A172 (cell line): ENCODE measurements at places on chromosomes 11 and 22.
A peak's percentile ranks its signal among the peaks of the same experiment; 100 is the strongest.

DNA sequence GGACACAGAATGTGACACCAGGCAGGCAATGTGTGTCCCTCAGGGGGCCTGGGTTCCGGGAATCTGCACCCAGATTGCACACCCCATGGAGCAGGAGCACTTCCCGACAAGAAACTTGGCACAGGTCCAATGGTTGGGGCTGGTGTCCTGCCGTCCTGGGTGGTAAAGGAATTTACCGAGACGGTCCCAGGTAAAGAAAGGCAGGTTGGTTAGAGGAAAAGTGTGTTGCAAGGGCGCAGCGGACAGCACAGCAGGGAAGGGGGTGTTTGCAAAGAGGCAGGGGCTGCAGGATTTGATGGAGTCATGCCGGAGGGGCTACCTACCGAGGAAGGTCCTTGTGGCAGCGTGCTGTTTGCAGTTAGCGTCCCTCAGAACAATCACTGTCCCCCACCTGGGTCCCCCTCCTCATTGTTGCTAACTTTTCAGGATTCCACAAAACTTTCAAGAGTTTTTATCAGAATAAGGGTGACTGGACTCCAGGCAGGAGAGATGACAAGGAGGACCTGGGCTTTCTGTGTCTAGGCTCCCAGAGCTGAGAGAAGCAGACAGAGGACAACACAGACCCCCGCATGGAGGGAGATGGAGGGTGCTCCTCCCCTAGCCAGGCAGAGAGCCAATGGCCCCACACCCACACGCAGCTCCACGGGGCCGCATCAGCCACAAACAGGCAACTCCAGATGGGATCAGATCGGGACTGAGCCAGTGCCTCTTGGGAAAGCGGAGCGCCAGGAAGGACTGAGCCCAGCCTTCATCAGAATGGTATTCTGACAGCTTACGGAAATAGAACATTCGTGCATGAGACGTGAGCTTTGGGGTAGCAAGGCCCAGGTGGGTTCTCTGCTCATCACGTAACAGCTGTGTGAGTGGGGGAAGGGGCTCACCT, 1423.9 kb downstream of the BRD1 start:
- DNase-seq, result no peak

DNA sequence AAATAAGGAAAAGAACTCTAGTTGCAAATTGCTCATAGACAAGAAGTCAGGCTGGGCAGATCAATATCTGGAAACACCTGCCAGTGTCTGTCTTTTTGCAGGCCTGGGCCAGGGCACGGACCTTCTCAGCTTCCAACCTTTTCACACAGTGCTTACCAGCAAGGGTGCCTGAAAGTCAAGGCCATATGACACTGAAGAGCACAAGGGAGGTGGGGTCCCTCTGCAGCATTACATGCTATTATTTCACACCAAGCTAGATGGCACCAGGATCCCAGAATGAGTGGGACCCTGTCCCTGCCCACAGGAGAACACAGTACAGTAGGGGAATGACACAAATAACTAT, 5.9 kb upstream of the PEX26 start:
- no peak for DNase-seq

- no peak for DNase-seq
These were observed 1291.0 kb downstream of the LRRC4C start for GRCh38 chr11:40168414-40168813.

GRCh38 chr11:117843666-117844484, 19.3 kb upstream of the FXYD2 start:
- DNase-seq, result peak; percentile 27

- no peak for DNase-seq
These were observed 98.5 kb downstream of the TSPAN18 start for GRCh38 chr11:44825058-44825785.

DNA sequence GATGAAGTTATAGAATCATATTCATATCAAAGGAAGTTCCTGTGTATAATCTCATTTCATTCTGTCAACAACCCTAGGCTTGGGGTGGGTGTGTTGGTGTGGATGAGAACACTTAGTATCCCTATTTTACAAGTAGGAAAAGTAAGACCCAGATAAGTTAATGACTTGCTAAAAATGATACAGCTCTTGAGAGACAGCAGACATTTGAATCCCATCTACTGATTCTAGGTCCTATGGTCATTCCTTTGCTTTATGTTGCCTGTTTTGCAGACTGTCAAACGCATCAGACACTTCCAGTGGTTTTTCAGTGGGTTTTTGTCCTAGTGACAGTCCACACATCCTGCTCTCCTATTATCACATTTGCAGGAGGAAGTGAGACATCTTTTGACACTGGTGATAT, 153.1 kb downstream of the TEAD1 start:
- DNase-seq, result no peak

DNA sequence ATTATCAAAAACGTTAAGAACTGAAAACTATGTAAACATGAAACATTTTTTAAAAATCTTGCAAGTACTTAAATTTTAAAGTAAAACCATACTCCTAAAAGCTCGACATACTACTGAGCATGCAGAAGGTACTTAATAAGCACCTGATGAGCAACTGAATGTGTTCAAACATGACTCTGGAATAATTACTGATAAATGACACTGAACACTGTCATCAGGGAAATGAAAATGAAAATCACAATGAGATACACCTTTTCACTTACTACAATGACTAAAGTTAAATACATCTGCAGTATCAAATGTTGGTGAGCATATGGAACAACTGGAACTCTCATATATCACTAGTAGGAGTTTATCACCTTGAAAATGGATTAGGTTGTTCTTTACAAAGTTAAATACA, 65.2 kb downstream of the PICALM start:
- no peak for DNase-seq

- DNase-seq, result no peak
These were observed 648.6 kb downstream of the TBC1D22A start for GRCh38 chr22:47411006-47411405.

DNA sequence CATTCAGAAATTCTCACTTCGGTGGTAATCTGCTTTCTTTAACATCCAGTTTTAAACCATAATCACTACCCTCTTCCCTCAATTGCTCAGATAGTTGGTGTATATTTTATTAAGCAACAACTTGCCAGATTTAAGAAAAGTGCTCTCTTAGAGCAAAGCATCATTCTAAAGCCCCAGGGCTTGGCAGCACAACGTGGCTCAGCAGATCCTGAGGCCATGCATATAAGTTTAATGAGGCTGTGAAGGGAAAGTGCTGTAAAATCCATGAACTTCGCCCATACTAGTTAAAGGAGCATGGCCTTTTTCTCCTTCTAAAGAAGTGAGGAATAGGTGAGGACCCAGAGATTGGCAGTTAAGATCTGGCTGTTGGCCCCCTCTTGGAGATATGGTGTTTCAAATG, 482.3 kb upstream of the CCDC90B start:
- no peak for DNase-seq

GRCh38 chr11:33325451-33325850, 68.3 kb downstream of the HIPK3 start:
- no peak for DNase-seq

- DNase-seq, result no peak
These were observed 121.5 kb upstream of the LUZP2 start for GRCh38 chr11:24375351-24375750.

DNA sequence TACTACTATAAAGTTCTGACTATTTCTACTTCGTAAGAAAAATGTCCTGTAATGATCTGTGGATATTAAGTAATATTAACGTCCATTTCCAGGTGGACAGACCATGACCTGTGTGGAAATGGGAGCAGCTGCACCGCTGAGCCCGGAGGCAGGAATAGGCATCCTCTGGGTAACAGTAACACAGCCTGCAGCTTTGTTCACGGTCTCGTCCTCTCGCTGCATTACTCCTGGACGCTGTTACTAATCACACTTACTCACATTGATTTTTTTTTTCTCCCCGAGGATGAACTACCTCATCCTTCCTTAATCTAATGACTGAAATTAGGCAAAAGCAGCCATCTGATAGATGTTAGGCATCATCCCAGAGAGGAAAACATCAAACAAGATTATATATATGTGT, 345.7 kb upstream of the NARS2 start:
- DNase-seq, result no peak

DNA sequence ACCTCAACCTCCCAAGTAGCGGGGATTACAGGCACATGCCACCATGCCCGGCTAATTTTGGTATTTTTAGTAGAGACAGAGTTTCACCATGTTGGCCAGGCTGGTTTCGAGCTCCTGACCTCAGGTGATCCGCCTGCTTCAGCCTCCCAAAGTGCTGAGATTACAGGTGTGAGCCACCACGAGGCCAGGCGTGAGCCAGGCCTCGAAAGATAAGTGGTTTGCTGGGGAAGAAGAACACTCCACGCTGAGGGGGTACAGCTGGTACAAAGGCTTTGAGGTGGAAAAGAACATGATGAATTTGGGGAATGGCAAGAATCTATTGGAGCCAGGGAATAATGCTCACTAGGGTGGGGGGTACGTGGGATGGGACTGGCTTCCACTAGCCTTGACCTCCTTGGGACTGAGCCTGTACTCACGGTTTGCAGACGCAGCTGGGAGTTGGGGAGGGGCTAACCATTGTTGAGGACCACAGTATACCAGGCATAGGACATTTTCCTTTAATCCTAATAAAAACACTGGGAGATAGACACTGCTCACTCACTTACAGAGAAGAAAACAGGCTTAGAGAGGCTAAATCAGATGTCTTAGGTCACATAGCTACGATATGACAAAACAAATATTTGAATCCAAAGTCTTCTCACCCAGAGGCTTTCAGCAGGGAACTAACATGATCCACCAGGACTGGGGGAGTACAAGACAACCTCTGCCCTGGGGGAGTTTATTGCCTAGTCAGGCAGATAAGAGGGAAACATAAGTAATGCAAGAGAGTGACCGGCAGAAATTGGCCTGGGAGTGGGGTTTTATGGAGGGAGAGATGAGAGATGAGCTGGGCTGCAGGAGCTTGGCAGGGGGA, 4.9 kb downstream of the SLCO2B1 start:
- DNase-seq, result no peak

- no peak for DNase-seq
These were observed 197.6 kb upstream of the SYN3 start for GRCh38 chr22:33255791-33256190.

DNA sequence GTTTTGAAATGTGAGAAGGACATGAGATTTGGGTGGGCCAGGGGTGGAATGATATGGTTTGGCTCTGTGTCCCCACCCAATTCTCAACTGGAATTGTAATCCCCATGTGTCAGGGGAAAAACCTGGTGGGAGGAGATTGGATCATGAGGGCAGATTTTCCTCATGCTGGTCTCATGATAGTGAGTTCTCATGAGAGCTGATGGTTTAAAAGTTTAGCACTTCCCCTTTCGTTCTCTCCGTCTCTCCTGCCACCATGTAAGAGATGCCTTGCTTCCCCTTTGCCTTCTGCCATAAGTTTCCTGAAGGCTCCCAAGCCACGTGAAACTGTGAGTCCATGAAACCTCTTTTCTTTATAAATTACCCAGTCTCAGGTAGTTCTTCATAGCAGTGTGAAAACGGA, 113.5 kb downstream of the FCHSD2 start:
- DNase-seq, result no peak

DNA sequence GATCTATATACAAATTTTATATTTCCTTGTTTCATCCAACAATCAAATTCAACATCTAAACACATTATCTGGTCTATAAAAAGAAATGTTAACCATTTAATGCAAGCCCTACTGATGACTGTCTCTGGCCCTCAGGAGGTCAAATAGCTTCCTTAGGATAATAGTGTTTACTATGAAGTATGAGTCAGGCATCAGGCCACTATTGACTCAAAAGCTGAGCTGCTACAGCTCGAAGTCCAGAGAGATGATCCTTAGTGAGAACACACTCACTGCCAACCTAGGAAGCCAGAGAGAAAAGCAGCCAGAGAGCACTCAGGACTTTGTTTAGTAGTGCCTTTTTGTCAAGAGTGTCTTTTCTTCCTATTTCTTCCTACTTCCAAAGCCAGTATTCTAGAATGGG, 171.8 kb downstream of the SOX6 start:
- DNase-seq, result no peak

DNA sequence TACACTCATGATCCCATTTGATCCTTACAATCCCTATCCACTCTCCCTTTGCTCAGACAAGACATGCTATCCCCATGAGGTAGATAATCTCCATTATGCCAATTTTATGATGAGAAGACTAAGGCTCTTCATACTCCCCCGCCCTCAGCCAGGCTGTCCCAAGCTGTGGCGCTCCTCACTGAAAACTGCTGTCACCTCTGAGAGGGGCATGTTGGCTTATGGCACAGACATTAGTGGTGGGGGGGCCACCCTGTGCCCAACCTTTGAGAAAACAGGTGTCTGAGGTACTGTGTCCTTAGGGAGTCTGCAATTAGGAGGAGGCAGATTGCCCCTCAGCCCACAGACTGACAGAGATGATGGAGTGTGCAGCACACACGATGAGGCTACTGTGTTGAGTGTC, 2.4 kb downstream of the DDTL start:
- no peak for DNase-seq

GRCh38 chr11:2675540-2675939, 24.3 kb downstream of the KCNQ1OT1 start:
- DNase-seq, result no peak

GRCh38 chr22:30968015-30968923, at the start of gene MORC2:
MORC2 (minus strand) TSS chr22:30968774; CDS start chr22:30967889, 885 bp downstream.
- DNase-seq, result peak; percentile 27

DNA sequence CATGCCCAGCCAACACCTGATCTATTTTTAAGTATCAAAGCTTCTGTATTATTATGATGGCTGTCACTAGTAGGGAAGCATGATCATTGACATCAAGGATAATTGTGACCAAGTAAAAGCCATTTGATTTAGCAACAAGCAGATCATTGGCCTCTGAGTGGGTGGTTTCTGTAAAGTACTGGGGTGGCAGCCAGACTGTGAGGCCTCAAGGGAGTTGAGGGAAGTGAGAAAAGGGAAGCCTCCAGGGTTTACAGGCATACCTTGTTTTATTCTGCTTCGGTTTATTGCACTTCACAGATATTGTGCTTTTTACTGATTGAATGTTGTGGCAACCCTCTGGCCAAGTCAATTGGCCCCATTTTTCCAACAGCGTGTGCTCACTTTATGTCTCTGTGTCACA, 60.1 kb downstream of the PRR5L start:
- DNase-seq, result no peak

DNA sequence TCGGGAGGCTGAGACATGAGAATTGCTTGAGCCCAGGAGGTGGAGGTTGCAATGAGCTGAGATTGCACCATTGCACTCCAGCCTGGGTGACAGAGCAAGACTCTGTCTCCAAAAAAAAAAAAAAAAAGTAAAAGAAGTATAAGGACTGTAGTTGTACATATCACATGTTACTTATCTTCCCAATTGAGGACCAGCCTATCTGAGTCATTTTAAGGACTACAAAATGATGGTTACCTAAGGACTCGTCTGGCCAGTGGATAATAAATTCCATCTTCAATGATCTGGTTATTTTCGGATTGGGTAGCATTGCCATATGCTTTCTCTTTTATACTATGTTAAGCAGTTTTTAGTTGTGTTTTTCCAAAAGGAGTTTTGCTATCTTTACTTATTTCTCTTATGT, 55.3 kb downstream of the PPFIA1 start:
- DNase-seq, result no peak

GRCh38 chr22:39518144-39518786, 2.1 kb upstream of the ATF4 start:
- DNase-seq, result no peak

- DNase-seq, result peak; percentile 49
These were observed 192.7 kb downstream of the NAV2 start for GRCh38 chr11:19905280-19905853.
